ENCODE measurements at places on chromosomes 2 and 18.

DNA sequence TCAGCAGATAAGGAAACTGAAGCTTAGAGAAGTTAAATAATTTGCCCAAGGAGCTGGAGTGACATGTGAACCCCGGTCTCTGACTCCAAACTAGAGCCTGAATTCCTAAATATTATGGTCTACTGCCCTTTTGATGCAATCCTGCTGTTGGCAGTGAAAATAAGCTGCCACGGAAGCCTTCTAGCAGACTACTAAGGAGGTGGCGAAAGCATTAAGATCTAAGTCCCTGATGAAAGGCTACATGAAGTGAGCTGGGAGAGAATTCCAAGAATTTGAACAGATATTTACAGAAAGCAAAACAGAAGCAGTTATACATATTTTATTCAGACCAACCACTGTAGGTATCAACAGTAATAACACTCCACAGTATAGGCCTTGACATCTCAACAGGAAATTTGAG, 28.1 kb downstream of the TRMT61B start:
- no peak for DNase-seq

DNA sequence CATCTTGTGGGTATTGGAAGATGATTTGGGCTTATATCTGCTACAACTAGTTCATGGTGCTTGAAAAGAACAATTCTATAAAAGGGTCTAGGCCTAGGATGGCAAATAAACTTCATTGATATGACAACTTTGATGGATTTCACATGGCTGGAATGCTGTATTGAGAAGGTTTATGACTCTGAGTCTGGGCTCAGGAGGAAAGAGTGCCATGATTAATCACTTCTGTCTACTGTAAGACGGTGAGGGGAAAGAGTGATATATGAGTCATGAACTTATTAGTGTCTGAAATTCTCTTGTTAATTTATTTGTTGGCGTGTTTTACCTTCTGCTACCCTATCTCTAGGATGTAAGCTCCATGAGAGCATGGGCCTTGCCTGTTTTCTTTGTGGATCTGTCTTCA, 17.0 kb upstream of the ADCYAP1 start:
- DNase-seq = no peak

DNA sequence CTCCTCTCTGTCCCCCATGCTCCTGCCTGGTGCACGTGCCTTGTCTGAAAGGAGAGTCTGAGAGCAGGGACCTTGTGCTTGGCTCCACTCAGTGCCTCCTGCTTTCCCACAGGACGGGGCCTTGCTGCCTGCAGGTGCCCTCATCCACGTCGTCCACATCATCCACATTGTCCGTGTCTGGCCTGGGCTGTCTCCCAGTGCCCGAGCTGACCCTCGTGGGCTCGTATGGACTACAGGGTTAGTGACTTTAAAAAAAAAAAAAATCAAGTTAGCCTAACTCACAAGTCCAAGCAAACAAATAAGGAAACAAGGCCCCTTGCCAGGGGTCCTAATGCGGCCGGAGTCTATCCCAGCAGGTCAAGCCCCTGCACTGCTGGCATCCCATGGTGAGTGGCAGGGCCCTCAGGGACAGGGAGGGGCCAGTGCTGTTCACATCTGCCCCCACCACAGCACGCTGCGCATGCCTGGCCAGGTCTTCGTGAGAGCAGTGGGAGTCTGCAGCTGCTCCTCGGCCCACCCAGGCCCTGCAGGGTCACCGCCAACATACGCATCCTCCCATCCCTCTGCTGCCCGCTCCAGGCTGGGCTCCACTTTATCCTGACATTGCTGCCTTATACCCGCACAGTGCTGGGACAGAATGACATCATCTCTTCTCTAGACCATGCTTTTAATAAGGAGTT, 232.6 kb downstream of the NDUFA10 start:
- no peak for DNase-seq

GRCh38 chr2:229873123-229873581, 48.7 kb downstream of the TRIP12 start:
- DNase-seq = no peak

DNA sequence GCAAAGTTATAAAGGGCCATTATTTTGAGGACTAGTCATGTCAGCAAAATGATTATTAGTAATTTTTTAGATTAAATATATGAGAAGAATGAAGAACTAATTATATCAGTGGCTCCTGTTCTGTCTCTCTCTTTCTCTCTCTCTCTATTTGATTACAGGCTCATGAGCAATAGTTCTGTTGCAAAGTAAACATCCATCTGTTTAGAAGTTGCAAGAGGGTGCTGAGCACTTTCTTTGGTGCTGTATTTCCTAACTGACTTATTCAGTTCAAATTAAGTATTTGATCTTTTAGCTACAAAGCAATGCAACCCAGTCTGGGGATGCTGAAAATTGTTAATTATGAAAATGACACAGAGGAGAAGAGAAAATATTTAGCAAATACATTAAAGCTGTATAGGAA, 408.1 kb upstream of the UBE2E3 start:
- no peak for DNase-seq

GRCh38 chr18:22399949-22400348, 17.8 kb downstream of the CTAGE1 start:
- no peak for DNase-seq

DNA sequence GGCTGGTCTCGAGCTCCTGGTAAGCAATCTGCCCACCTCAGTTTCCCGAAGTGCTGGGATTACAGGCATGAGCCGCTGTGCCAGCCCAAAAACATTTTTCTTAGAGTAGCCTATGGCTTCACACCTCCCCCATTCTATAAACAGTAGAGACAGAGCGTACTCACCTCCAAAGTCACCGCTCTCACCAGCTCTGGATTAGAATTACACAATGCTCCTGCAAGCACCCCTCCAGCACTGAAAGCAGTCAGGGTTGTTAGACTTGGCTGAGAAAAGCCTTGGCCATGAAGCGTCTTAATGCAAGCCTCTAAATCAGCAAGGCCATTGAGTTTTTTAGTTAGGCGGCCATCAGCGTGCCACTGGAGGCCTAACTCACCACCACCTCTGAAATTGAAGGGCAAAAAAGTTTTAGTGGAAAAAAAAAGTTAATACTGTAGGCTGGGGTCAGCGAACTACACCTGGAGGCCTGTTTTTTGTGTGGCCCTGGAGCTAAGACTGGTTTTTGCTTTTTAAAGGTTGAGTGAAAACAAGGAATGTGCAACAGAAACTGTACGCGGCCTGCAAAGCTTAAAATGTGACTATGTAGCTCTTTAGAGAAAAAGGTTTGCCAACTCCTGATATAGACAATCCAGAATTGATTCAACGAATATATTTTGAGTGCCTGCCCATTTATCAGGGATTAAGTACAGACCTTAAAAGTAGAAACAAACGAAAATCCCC, 34.6 kb downstream of the PREPL start:
- no peak for DNase-seq

DNA sequence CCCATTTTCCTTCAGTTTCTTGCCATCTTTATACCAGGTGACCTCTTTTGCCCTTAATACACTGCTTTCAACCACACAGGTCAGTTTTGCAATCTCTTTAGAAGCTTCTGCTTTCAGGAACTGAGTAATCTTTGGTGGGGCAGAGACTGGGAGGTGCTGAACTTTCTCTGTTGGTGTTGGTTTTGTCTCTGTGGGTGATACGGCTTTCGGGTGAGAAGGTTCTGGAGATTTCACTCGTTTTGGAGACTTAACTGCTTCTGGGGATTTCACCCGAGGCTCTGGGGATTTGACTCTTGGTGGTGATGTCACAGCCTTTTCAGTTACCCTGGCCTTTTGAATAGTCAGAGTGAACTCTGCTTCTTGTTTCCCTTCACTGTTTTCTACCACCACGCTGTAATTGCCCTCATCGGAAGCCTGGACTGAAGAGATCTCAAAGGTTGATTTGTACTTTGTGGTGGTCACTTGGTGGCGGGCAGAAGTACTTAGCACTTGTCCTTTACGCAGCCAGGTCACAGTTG, 50.4 kb downstream of the PLEKHA3 start:
- no peak for DNase-seq

DNA sequence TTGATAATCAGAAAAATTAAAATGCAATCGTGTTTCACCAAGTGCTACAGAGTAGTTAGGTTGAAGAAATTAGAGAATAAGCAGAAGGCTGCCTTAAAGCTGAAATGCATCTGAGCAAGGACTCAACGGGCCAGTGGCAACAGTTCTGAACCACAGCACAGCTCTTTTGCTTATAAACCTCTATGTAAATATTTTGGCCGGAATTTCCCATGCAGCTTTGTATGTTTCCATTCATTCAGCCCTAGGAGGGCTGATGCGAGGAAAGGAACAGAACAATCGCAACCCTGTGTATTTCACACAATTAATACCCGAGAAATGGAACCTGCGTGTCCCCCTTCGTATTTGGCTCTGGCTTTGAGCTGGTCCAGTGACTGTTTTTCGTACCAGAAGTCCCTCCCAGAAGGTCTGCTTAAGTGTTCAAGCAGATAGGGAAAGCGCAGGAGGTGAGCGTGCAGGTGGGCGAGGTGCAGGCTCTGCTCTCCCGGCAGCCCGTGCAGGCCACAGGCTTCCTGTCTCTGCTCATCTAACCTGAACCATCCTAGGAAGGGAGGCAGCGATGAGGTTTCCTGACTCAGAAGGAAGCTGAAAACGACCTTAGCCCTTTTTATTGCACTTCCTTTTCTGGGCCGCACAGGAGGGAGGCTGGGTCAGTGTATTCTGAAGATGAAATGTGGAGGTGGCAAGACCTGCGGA, 67.3 kb downstream of the ASB1 start:
- DNase-seq = no peak

- DNase-seq = no peak
Measured at GRCh38 chr2:149180226-149180875, 141.9 kb downstream of the LYPD6B start.

DNA sequence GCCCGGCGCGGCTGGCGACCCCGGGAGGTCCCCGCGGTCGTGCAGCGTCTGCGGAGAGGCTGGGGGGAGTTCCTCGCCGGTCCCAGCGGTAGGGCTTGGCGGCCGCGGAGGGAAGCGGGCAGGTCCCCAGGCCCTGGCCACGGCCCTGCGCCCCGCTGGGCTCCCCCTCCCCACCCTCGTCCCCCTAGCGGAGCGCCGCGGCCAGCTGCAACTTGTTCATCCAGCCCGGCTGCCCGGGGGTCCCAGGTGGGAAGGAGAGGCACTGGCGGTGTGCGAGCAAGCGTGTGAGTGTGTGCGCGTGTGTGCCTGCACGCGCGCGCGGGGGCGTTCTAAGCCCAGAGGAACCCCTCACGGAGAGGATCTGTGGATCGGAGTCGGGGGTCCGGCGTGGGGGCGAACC, 1.3 kb downstream of the PTPRM start:
- no peak for DNase-seq

DNA sequence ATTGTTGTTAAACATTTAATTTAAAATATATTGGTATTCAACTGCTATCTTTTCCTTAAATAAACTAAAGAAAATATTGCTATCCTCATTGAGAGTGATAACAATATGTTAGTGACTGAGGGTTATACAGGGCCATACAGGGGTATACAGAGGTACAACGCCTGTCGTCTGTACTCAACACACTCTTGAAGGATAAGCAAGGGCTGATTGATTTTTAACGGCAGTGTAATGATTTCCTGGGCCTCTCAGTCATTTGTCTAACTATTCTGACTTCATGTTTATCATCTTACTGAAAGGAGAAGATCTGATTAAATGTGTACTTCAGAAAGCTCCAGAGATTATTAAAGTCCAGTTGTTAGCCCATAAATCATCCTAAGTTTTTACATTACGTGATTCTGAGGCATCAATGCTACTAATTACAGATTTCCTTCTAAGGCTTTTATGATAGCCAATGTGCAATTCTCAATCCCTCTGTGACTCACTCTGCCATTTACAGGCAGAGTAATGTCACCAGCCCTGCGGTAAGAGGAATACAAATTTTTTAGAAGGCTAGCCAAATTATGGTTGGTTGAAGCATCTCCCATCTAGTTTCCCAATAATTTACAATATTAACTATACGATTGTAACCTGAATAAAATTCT, 893.0 kb upstream of the CHAC2 start:
- no peak for DNase-seq

DNA sequence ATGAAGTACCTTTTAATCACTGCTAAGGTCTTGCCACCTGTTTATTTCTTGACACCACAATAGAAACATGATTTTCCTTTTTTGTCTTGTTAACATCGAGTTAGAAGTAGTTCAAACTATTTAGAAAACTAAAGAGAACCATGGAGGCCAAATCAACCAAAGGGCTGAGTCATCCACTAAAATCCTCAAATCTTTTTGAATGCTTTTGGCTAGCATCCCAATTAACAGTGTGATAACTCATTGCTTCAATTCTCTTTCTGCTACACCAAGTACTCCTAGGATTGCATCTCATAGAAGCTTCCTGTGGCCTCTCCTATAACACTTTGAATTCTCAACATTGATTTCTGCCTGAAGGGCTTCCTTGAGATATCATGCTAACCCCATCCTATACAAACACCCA, 159.9 kb upstream of the MMADHC start:
- no peak for DNase-seq

- no peak for DNase-seq
Measured at GRCh38 chr2:95393901-95394300, 8.6 kb upstream of the FAHD2A start.

GRCh38 chr2:71685941-71686611, 232.7 kb downstream of the DYSF start:
- DNase-seq = no peak

GRCh38 chr2:226508683-226509082, 290.9 kb downstream of the IRS1 start:
- no peak for DNase-seq

DNA sequence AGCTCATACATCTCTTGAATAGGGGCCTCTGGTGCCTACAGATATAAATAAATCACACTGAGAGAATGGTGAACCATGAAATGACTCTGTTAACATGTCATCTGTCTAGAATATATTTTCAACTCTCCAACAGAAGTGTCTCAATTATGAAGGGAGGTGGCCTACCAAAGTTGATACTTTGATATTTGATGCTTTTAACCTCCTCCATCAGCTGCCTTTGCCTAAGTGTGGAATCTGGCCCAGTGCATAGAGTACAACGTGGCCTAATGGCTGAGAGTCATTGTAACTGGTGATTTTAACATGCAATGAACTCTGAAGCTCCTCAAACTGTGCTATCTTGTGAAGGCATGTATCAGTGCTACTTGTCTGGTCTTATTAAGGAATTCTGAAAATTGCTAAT, 93.4 kb downstream of the MYO3B start:
- no peak for DNase-seq

- no peak for DNase-seq
Measured at GRCh38 chr2:73922681-73923080, 4.0 kb upstream of the DGUOK start.

GRCh38 chr2:28704621-28705020, 47.0 kb upstream of the PPP1CB start:
- no peak for DNase-seq

GRCh38 chr18:48290162-48290926, 118.8 kb downstream of the ZBTB7C start:
- no peak for DNase-seq

GRCh38 chr2:38037757-38038621, 38.0 kb downstream of the CYP1B1 start:
- DNase-seq = peak; percentile 9

GRCh38 chr2:190478572-190479195, 55.8 kb downstream of the NEMP2 start:
- DNase-seq = no peak

GRCh38 chr18:56127322-56128099, 510.9 kb downstream of the TXNL1 start:
- DNase-seq = no peak

- no peak for DNase-seq
Measured at GRCh38 chr2:221312634-221313033, 259.5 kb downstream of the EPHA4 start.
